ENCODE measurements at places on chromosomes 1 and 21.

- no peak for DNase-seq
These were observed 46.4 kb downstream of the KCND3 start for GRCh38 chr1:111943066-111943465.

GRCh38 chr1:118244194-118244593 lies 59.2 kb upstream of the SPAG17 start:
- DNase-seq, result no peak

DNA sequence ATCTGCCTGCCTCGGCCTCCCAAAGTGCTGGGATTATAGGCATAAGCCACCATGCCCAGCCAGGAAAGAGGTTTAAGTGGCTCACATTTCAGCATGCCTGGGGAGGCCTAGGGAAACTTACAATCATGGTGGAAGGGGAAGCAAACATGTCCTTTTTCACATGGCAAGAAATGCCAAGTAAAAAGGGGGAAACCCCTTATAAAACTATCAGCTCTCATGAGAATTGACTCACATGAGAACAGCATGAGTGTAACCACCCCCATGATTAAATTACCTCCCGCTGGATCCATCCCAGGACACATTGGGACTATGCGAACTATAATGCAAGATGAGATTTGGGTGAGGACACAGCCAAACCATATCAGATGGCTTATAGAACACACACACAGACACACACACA lies 8.8 kb upstream of the KLHL12 start:
- no peak for DNase-seq

DNA sequence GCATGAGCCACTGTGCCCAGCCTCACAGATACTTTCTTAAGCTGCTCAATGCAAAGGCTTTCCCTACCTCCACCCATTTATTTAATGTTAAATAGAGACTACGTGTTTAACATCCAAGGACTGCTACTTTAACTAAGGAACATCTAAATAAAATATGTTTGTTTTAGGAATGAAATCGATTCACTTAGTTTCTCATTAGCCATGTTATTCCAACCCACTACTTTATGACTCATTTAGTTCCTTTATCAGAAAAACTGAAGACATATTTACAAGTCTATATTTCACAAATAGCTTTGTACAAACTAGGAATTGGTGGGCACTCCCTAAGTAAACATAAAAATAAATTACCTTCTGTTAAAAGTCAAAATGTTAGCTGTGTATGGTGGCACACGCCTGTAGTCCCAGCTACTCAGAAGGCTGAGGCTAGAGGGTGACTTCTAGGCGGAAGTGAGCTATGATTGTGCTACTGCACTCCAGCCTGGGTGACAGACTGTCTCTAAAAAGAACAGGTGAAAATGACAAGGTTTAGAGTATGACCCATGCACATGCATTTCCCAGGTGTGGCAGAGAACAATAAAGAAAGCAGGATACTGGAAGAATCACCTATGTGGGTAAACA lies 39.9 kb upstream of the AK4 start:
- no peak for DNase-seq

- no peak for DNase-seq
These were observed 314.8 kb upstream of the CXADR start for GRCh38 chr21:17197996-17198395.

- DNase-seq, result no peak
These were observed 161.8 kb upstream of the IVNS1ABP start for GRCh38 chr1:185478877-185479276.

GRCh38 chr1:158016651-158017335 lies 23.3 kb downstream of the KIRREL1 start:
- DNase-seq, result no peak

GRCh38 chr1:31750858-31751510 lies 13.2 kb downstream of the ADGRB2 start:
- no peak for DNase-seq

DNA sequence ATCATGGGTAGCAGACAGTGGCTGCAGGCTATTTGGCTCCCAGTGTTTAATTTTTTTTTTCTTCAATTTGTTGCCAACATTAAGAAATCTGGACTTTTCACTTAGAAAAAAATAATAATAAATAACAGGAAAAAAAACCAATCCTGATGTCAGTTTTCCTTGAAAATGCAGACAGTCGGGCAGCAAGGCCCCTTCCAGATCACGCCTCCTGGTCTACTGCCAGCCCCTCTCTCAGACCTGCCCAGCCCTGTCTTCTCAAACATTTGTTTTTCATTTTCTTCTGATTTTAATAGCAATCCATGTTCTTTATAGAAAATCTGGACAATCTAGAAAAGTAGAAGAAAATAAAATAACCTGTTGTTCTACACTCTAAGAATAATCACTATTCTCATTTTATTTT lies 15.5 kb downstream of the IFNGR2 start:
- DNase-seq, result no peak

DNA sequence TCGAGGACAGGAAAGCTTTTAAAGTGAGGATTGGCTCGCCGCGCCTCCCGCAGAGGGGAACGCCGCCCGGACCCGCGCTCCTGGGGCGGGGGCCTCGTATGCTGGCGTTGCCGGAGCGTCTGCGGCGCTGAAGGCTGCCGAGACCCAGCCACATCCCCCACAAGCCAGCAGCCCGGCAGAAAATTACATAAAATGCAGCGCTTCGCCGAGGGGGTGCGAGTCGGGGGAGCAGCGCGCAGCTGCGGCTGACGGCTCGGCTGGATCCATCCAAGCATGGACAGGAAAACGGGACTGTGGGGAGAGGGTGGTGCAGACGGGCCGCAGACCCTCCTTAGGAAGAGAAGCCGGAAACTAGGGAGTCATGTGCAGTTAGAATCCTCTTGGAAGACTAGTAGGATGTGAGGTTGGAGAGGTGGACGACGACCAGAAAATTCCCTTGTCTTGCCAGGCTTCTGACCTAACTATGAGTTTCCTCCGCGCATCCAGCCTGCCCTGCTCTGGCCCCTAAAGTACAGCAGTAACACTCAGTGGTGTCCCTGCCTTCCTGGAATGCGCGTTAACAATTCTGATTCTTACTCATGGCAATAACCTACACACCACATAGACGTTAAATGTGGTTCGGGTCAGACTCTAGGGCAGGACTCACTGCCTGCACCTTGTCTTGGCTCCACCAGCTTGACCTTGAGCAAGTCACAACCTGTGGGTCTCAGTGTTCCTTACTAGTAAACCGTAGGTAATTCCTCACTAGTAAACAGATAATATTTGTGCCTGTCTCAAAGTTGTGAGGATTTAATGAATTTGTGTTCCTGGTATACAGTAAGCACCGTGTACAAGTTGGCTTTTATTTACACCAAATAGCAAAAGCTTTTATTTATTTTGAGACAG lies 953 bp upstream of the BRWD1 start:
- peak; percentile 31 for DNase-seq

GRCh38 chr1:11280719-11281376 lies 7.8 kb downstream of the UBIAD1 start:
- no peak for DNase-seq

GRCh38 chr1:110258734-110259133 lies 48.6 kb downstream of the KCNC4 start:
- DNase-seq, result no peak

DNA sequence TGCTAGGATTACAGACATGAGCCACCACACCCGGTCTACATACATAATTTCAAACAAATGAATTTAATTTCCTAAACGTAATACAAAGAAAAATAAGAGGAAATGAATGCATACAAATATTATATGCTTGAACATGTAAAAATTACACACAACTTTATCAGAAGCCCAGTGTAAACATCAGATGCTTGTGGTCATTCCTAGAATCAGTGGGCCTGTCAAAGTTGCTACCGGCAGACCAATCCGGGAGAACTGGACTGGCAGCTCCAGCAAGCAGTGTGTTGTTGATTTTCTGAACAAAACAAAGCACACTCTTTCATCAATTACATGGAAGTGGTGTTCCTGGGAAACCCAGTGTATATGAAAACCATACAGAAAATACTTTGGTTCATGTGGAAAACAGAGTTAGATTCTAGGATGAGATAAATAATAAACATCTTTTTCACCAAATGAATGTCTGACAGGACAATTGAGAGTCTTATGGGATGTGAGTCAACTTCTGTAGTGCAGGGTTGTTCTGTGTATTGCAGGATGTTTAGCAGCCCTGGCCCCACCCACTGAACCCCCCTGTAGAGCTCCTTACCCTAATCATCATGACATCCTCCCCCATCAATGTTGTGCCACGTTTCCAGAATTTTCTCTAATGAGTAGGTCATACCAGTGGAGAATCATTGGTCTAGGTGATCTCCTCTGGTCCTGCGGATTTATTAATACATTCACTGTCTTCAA lies 33.8 kb downstream of the MFSD2A start:
- no peak for DNase-seq

DNA sequence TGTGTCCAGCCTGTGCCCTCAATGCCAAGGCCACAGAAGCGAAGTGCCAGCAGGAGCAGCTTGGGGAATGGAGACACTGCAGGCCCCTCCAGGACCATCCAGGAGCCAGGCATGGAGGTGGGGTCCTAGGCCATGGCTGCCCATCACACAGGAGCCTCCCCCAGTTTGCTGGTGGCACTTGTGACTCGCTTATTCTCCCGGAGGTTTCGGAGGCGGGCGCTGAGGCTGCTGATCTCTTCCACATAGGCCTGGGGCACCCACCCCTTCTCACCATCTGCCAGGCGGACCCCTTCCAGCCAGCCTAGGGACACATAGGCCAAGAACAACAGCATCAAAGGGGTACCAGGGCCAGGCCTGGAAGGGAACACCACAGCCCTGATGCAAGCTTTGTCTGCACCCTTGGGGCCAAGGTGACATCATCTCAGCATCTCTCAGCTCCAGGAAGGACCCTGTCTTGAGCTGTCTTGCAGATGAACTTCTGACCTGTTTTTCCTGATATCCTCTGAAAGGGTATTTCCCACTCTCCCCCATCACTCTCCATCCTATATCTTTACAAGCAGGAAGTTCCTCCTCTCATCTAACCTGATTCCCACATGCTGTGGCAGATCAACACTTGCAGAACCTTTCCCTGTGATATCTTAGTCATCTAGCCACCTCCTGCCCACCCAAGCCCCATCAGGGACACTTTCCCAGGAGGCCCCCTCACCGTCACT lies 13.9 kb downstream of the ARHGEF19 start:
- DNase-seq, result no peak

GRCh38 chr1:167797015-167797414 lies 75.2 kb downstream of the MPZL1 start:
- no peak for DNase-seq

- no peak for DNase-seq
These were observed 66.9 kb upstream of the KCND3 start for GRCh38 chr1:112056354-112056753.

GRCh38 chr1:160708801-160709200 lies 2.8 kb downstream of the CD48 start:
- no peak for DNase-seq
